ENCODE measurements at places on chromosomes 3 and 15.

DNA sequence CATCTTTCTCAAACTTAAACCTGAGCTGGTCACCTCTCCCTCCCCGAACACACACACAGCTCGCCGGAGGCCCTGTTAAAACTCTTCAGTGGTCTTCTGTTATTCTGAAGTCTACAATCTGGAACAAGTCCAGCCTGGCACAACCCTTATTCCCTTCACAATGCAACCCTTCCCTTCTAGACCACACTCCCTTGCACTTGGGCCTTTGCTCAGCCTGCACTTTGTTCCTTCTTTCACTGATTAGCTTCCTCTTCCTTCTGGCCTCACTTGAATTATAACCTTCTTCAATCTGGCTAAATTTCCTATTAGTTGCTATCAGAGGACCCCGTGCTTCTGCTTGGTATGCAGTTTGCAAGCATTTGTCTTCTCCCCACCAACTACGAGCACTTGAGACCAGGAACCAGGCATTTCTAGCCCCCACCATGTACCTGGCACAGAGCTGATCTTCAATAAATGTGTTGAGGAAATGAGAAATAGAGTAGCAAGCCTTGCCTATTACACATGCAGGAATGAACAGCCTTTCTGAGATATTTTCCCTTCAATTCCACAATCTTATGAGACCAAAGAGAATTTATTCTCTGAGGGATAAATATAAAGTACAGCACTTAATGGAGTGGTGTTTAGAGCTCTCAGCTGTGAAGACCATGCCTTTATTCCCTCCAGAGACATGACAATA, 663.1 kb upstream of the ADAMTS9 start:
- no peak for DNase-seq

- no peak for DNase-seq
Measured at GRCh38 chr3:88221726-88222125, 72.0 kb downstream of the C3orf38 start.

DNA sequence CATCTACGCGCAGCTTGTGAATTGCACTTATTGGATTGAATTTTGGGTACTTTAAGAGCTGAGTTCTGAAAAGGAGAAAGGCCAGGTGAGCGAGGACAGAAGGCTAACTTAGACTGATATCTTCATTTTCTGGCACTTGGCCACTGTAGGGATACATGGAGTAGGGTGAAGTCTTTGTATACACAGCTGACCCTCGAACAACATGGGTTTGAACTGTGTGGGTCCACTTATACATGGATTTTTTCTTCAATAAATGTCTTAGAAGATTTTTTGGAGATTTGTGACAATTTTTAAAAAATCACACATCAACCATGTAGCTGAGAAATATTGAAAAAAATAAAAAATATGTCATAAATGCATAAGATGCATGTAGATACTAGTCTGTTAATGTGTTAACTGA, 18.3 kb downstream of the PTPRG start:
- DNase-seq, result no peak

DNA sequence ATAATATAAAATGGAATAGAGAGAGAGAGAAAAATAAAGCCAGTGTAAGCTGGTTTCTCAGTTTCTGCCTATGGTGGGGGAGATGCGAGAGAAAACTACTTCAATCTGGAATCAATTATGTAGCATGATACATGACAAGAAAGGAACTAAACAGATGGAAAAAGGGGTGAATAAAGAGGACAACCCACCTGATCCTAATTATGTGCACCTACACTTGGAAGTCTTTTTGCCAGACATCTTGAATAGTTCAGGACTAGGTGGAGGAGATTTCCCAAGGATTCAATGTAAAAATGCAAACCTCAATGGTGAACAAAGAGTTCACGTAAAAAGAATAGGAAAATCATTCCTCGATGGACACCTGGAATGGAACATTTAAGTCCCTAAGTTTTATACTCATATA, 524.4 kb upstream of the RGMA start:
- DNase-seq, result no peak

DNA sequence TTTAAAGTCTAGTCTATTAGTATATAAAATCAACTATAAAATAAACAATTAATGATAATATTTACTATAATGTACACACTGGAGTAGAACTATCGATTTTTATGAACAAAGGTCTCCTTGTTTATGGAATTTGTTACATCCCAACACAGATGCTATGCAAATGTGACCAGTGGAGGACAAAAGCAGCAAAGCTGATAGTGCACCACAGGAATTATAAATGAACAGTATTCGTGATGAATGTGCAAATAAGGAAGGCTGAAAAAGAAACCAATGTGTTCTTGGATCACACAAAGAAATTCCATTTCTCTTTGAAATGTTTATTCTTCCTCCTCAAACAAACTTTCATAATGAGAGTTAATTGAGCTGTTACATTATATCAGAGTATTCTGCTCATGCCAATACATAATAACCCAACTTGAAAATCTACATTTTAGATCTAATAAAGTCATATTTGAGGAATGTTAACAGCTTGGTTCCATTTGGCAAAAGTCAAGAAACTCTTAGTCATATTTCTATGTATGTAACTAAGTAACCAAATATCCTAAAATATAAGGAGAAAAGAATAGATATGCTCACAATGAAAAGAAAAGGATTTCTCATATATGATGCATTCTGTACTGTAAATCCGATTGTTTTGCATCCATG, 79.3 kb downstream of the NEK10 start:
- no peak for DNase-seq

DNA sequence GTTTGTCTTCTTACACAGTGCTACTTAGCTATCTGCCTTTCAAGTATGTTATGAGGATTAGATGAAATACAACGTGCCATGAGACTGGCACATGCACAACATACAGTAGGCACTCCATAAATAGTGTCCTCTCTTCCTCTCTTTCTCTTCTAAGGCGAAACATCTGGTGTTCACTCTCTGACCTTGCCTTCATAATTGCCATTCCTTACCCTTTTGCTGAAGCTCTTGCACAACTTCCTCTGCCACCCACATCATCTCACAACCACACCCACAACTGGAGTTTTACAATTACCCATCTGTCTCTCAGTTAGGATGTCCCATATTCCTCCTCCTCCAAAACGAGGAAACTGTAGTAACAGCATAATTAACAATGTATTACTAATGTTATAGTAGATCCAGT, 26.4 kb upstream of the ACP3 start:
- no peak for DNase-seq

GRCh38 chr15:60419753-60420152, 22.0 kb upstream of the ANXA2 start:
- DNase-seq, result no peak

DNA sequence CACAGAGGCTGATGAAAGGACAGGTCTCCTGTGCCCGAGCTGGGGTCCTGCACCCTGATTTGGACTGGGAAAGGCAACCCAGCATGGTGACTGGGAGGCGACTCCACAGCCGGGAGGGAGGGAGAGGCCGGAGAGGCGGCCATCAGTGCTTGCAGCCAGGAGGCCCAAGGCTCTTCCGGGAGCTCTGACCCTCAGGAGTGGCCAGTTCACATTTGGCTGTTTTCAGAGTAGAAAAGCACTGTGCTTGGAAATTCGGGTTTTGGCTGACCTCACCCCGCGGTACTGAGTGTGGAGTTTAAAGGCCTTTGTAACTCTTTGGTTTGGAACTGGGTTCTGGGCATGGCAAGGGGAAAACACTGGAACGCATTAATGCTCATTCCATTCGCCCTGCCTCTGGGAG, 31.9 kb downstream of the SMAD6 start:
- DNase-seq, result no peak

DNA sequence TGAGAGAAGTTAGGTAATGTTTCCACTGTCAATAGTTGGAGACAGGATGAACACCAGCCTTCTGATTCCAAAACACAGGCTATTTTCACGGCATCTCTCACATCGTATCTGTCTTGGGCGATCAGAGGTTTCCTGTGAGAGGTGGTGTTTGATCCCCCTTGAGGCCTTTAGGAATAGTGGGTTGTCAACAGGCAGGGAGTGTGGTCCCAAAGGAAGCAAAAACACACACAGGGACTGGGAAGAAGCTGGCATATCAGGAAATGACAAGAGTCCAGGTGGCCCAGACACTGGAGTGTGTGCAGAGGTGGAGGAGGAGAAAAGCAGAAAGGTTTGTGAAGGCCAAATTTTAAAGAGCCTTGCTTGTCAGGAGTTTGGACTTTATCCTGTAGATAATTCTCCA, 6.6 kb upstream of the MAGEF1 start:
- DNase-seq, result no peak

DNA sequence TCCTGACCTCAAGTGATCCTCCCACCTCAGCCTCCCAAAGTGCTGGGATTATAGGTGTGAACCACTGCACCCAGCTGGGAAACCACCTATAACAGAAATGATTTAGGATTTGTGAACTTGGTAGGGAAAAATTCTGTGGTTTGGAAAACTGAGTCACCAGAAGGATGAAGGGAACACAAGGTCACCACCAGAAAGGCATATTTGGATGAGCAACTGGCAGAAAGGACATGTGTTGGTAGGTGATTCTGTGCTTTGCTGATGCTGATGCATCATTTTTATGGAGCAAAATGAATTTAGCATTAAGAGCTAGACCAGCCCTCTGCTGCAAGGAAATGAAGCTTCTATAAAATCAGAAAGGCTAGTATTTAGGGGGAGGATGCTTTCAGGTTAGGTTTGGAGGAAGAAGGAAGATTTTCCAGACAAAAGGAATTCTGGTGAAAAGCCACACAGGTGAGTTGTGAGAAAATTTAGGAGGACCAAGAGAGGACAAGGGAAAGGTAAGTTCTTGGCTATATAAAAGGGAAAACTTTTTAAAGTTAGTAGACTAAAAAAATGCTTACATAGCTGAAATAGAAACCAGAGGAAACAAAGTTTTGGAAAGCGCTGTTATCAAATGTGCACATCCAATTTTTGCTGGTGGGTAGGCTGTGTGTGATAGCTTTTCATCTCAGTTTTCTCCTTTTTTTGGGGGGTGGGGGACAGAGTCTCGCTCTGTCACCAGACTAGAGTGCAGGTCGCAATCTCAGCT, 3.6 kb downstream of the PXK start:
- no peak for DNase-seq

- peak; percentile 21 for DNase-seq
Measured at GRCh38 chr15:84079885-84080777, 155.4 kb upstream of the GOLGA6L4 start.

GRCh38 chr15:81002331-81003096, 1.8 kb downstream of the TLNRD1 start:
- peak; percentile 59 for DNase-seq

GRCh38 chr3:193757457-193757856, 164.4 kb downstream of the OPA1 start:
- DNase-seq, result no peak

GRCh38 chr15:40259021-40259420, 20.2 kb downstream of the PAK6 start:
- DNase-seq, result no peak

DNA sequence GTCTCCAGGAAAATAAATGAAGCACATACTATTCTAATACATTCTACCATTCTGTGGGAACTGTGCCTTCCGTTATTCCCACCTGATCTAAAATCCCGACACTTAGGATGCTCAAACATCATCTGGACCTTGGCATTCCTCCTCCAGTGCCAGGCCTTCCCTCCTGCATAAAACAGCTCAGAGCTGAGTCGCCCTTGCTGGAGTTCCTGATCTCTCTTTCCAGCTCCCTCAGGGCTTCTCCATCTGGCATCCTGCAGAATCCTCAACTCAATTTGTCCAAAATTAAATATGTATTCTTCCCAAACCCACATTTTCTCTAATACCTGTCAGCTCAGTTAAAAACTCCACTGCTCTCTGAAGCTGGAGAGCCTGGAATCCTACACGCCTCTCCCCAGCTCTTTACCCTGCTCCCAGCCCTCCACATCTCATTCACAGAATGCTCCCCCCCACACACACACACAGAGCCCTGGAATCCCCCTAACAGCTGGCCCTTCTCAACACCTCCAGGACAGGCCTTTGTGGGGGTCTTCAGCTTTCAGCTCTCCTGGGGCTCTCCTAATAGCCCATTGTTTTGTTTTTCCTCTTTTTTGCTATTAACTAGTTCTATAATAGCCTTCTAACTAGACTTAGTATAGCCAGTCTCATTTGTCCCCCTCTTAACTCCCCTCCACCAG, 78.5 kb downstream of the HMG20A start:
- DNase-seq, result no peak

GRCh38 chr3:12719984-12720898, 38.8 kb downstream of the TMEM40 start:
- peak; percentile 80 for DNase-seq

- no peak for DNase-seq
Measured at GRCh38 chr3:105606016-105606415, 239.3 kb downstream of the ALCAM start.

- no peak for DNase-seq
Measured at GRCh38 chr3:104878395-104878794, 488.3 kb upstream of the ALCAM start.

DNA sequence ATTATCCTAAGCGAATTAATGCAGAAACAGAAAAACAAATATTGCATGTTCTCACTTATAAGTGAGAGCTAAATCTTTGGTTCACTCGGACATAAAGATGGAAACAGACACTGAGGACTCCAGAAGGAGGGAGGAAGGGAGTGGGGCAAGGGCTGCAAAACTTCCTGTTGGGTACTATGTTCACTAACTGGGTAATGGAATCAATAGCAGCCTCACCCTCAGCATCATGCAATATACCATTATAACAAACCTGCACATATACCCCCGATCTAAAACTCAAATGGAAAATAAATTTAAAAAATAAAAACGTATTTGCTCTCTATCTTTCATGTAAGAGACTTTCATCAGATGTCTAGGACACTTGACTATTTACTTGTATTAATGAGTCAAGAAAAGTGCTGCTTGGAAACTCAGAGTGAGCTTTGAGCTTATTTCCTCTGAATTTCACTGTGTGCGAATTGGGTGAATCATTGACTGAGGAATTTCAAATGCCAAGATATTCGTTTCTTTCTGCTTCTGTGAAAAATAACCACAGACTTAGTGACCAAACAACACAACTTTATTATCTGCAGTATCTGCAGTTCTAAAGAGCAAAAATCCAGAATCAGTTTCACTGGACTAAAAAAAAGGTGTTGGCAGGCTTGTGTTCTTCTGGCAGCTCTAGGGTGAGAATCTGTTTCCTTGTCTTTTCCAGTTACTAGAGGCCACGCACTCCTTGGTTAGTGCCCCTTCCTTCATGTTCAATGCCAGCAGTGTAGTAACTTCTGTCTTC, 18.4 kb downstream of the TM4SF18 start:
- DNase-seq, result no peak

DNA sequence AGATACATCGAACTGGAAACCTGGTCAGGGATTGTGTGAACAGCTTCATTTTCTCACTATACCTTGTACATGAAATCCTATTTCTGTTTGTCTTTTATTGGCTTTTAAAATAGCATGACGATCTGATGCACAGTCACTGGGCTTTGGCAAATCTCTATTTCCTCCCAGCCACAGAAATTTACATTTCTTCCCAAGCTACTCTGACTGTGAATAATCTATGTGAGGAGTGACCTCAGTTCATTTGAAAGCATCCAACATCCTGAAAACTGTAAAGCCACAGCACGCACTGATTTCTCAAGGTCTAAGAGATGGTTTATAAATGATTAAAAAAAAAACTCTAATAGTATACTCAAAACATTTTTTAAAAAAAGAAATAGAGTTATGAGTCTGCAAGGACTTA, 450.3 kb downstream of the IL5RA start:
- DNase-seq, result no peak

- DNase-seq, result no peak
Measured at GRCh38 chr3:182245059-182245458, 533.3 kb downstream of the SOX2 start.

GRCh38 chr3:21377071-21377769, 373.8 kb downstream of the ZNF385D start:
- no peak for DNase-seq

- DNase-seq, result peak; percentile 69
Measured at GRCh38 chr3:127888564-127889107, 26.4 kb upstream of the KBTBD12 start.

Measured in psoas muscle (tissue), 8 donors.